G401 (cell line): ENCODE measurements at places on chromosomes 7 and 10.

GRCh38 chr7:15561835-15562234 is at the start of gene AGMO:
AGMO (minus strand) TSS chr7:15562015.
- DNase-seq = peak; percentile 20

DNA sequence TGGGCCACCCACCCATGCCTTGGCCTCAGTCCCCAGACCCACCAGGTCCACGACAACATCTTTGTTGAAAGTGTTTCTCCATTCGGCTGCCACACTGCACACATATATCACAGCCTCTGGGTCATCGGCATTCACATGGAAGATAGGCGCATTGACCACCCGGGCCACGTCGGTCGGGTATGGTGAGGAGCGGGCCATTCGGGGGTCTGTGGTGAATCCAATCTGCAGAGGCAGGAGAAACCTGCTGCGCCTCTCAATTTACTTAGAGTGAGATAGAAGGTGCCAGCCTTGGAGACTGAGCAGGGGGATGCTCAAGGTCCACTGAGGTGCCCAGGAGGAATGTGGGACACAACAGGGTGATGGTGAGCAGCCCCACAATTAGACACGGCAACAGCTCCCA is 16.4 kb downstream of the OGDHL start:
- DNase-seq = no peak

DNA sequence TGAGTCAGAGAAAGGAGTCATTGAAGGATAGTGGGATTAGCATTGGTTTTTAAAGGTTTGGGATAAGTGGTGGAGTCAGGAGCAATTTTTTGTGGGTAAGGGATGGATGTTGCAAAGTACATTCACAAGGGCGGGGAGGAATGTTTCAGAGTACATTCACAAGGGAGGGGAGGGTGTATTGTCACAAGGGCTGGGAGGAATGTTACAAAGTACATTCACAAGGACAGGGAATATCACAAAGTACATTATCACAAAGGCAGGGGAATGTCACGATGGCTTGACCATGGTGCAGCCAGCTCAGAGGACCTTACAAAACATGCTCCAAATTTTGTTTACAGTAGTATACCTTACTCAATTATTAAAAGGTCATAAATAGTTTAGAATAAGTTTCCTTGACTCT is 30.3 kb downstream of the C1GALT1 start:
- DNase-seq = no peak

DNA sequence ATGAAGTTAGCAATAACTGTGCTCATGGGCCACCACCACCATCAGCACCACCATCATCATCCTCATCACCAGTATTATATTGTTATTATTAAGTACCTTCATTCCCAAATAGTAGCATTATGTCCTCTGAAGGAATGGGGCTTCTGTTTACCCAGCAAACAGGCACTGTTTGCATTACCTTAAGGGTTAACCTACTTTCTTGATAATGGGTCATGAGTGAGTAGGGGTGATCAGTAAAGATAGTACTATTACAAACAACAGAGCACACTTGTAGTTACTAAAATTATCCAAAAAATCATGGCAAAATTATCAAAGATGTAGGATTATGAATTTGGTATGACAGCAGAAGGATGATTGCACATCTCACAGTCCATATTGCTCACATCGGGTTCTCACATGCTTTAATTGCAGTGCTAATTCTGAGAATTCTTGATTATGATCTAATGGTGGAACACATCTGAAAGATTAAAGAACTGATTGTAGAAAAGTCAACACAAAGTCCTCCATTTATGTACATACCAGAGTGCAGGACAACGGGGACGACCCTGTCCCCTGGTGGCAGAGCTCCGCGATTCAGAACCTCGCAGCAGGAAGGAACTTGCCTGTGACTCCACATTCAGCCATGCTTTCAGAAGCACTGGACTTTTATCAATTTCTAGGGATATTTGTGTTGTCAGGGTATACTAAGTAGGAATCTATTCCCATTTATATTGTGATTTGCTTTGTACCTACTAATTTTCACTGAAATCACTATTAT is 31.0 kb downstream of the PDE1C start:
- DNase-seq = no peak

DNA sequence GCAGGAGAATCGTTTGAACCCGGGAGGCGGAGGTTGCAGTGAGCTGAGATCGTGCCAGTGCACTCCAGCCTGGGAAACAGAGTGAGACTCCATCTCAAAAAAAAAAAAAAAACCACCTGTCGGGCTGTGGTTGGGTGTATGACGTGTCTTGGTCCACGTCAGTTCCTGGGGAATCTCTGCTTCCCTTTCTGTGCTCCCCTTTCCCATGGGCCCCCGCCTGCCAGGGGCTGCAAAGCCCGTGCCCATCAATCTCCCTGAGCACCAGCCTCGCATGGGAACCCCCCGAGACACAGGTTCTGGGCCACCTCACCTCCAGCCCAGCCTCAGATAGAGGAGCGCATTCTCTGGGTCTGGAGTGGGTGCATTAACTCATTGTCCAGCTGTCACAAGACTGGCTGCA is 2.3 kb upstream of the SH2B2 start:
- DNase-seq = no peak

DNA sequence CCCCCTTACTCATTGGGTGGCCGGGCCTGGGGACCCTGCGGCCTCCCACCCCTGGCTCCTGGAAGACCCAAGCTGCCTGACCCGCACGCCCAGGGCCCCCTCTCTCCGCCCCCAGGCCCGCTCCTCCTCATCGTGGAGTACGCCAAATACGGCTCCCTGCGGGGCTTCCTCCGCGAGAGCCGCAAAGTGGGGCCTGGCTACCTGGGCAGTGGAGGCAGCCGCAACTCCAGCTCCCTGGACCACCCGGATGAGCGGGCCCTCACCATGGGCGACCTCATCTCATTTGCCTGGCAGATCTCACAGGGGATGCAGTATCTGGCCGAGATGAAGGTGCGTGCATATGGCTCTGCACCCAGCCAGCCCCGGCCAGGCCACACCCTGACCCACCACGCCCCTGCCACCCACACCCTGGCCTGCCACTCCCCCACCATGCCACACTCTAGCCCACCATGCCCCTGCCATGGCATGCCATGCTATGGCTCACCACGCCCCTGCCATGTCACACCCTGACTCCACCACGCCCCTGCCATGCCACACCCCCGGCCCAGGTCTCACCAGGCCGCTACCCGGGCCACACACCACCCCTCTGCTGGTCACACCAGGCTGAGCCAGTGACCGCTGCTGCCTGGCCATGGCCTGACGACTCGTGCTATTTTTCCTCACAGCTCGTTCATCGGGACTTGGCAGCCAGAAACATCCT is 18.7 kb upstream of the CSGALNACT2 start:
- no peak for DNase-seq

DNA sequence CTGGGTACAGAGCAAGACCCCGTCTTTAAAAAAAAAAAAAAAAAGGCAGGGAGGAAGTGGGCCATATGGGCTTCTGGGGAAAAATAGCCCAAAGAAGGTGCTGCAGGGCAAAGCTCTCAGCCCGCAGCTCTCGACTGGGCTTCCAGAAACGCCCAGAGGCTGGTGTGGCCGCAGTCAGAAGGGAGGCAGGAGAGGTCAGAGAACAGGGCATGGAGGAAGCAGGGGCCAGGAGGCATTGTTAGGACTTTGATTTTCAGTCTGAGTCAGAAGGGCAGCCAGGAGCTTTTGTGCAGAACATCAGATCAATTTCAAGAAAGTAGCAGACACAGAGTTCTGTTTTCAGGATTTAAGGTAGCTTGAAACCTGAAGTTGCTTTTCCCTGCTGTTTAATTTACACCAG is 35.3 kb upstream of the CYTH3 start:
- no peak for DNase-seq

GRCh38 chr7:122984021-122984420 is 11.5 kb downstream of the TAS2R16 start:
- no peak for DNase-seq

GRCh38 chr10:78584681-78585080 is 484.1 kb upstream of the ZMIZ1 start:
- no peak for DNase-seq

GRCh38 chr10:29908962-29909361 is 150.4 kb downstream of the JCAD start:
- no peak for DNase-seq

GRCh38 chr7:110283056-110283455 is 807.9 kb upstream of the LRRN3 start:
- DNase-seq = no peak

DNA sequence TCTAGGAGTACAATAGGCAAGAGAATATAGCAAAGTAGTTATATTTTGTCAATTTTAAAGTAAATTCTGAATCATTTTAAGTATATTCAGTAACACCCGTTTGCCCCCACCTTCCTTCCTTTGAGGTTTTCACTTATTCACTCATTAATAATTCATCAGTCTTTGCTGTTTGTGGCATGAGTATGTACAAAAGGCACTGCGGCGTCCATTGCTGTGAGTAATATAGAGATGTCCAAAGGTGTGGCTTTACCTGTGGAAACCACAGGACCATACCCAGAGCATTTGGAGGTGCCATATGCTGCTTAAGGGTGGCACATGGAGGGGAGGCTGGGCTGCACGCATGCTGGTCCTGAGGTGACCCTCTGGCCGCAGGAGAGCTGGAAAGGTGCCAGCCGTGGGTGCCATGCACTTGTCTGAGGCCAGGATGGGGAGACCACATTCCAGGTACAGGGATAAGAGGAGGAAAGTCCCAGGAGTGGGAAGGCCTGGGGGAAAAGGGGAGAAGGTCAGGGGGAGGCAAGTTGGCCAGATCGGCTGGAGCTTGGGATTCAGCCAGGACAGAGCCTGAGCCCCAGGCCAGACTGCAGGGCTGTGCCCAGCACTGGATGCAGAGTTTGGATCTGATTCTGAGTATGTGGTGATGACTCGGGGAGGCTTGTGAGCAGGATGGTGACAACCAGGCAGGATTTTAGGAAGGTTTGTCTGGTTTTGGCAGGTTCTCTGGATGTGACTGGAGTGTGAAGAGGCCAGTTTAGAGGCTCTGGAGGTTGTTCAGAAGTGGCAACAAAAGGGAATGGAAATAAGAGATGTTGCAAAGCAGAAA is 223.4 kb downstream of the MGMT start:
- no peak for DNase-seq

GRCh38 chr7:135938563-135938962 is 38.6 kb downstream of the MTPN start:
- no peak for DNase-seq

DNA sequence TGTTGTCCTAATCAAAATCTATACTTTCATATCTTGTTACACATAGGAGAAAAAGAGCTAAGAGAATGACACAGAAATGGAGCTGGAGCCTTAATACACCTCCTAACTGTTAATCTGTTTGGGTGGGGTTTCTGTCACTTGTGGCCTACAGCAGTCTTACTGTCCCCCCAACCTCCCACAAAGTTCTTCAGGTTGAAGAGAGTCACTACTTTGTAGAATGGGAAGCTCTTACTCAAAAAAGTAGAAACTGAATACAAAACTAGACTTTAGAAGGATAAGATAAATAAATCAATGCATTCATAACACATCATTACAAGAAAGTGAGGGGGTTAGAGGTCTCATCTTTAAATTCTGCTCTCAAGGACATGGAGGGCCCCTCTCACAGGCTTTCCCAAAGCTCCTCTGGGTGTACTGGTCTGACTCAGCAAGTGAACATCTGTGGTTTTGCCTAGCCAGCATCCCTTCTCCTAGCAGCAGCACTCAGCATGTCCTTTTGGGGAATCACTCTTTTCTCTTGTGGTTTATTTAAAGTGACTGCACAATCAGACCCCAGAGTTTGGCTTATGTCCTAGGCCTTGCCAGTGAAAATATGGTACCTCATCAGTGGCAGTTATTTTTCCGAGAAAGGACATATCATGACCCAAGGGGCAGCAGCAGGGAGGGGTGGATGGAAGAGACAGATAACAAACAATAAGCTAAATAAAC is 2.0 kb upstream of the BLVRA start:
- DNase-seq = no peak

GRCh38 chr7:7956531-7957128 is 12.0 kb upstream of the GLCCI1 start:
- DNase-seq = no peak

- DNase-seq = no peak
These were observed 20.9 kb downstream of the CHST15 start for GRCh38 chr10:124072541-124072940.

- DNase-seq = no peak
These were observed 167.2 kb upstream of the PPP2R2D start for GRCh38 chr10:131733596-131733995.

- peak; percentile 75 for DNase-seq
These were observed 5.0 kb upstream of the PRKAR1B start for GRCh38 chr7:732094-732541.
